ENCODE measurements at places on chromosomes 2 and 18. TPM values are rescaled to one million over a fixed set of nuclear protein-coding genes. Genes with fewer than 3 reads are reported as not detected.

DNA sequence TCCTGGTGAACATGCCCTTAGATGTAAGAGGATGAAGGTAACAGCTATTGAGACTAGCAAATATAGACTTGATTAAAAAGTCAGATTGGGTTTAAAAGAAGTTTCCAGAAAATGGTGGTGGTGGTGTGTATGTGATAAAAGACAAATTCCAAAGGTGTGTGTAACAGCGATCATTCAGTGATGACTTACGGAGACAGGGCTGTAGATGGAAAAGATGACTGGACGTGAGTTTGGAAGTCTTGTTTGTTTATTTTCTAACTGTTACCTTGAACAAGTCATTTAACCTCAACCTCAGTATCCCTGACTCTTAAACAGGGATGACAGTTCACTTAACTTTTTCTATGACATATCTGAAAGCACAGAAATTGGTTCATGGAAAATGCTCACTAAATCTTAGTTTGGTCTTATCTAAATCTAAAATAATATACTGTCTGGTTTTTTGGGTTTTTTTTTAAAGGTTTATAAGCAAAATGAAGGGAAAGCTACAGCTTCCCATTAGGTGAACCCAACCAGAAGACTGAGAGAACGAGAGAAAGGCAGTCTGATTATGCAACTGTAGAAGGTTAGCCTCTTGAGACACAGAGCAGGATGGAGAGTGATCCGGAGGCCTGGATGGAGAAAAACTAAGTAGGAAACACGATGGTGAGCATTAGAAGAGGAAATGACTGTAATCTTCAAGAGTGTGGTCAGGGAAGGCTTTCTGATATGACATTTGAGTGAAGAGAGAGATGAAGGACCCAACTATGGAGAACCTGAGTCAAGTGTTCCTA, 71.9 kb downstream of the TCF4 start:
- no peak for DNase-seq

GRCh38 chr2:45072862-45073237, 63.6 kb upstream of the SIX2 start:
- no peak for DNase-seq

- peak; percentile 99 for DNase-seq
These were observed 71.1 kb upstream of the SH3BP4 start for GRCh38 chr2:234880551-234881211.

DNA sequence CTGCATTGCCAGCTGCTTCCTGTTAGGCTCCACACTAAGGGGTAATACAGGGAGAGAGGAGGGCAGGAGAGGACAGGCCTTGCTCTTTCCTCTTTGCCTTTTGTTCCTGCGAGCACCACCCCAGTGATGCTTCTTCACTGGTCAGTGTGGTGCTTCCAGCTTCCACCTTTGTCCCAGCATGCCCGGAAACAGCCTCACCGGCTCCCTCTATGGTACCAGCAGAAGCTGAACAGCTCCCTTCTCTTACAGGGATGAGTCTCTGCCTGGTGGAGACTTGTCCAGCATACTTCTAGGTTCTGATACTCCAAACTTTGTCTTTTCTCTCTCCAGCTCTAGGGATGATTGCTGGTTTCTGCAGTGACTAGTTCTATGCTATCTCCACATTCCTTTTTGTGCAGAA, 413.3 kb downstream of the TSN start:
- DNase-seq = no peak

DNA sequence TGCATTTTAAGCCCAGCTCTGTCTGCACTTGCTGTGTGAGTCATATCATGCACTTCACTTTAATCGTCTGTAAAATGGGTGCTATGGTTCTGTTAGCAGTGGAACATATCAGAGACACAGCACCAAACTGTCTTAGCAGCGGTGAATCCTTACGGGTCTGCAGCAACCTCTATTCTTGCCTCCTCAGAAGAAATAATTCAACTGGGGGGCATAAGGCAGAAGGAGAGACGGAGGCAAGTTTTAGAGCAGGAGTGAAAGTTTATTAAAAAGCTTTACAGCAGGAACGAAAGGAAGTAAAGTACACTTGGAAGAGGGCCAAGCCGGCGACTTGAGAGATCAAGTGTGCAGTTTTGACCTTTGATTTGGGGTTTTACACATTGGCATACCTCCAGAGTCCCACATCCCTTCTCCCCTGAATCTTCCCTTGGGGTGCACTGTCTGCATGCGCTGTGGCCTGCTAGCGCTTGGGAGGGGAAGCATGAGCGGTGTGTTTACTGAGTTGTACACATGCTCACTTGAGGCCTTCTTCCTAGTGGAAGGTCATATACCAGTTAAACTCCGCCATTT, 109.8 kb downstream of the DDX1 start:
- DNase-seq = no peak

The SKOR2 gene
- not detected for total RNA-seq

The EFHD1 gene
- 2.3 TPM for total RNA-seq

All from fibroblast of villous mesenchyme (primary cell).